ACHN (cell line): ENCODE measurements at places on chromosomes 16 and 17.

GRCh38 chr16:49980166-49980565 lies 44.9 kb upstream of the CNEP1R1 start:
- peak; percentile 5 for DNase-seq

GRCh38 chr16:85970738-85971137 lies 71.8 kb downstream of the IRF8 start:
- no peak for DNase-seq

GRCh38 chr16:50228364-50228868 lies 37.9 kb upstream of the ADCY7 start:
- no peak for DNase-seq

DNA sequence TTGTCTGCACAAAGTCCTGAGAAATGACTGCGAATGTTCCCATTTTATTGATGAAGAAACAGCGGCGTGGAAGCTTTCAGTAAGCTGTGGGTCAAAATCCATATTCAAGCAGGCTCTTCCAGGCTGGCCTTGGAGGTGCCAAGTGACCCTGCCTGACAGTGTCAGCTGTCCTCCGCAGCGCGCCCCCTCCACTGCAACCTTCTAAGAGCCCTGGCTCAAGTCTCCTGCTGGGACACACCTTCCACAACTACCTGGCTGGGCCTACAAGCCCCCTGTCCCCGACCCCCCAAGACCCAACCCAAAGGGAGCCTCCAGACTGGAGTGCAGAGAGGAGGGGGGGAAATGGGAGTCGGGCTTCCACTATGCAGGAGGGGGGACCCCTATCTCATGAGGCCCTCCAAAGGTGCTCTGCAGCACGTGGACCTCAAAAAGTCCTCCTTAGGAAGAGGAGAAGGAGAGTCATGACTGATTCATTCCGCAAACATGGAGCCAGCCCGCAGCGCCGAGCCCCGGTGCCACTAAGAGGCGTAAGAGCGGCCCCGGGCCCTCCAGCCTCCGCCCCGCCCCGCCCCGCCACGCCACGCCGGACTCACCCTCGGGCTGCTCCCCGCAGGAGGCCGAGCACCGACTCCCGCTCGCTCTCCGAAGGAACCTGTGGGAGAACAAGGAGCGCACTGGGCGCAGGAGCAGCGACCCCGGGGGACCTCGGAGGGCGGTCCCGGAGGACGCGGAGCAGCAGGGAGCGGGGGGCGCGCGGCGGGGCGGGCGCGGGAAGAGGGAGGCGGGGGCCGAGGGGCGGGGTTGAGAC lies 574 bp downstream of the MPP3 start:
- DNase-seq, result peak; percentile 84

DNA sequence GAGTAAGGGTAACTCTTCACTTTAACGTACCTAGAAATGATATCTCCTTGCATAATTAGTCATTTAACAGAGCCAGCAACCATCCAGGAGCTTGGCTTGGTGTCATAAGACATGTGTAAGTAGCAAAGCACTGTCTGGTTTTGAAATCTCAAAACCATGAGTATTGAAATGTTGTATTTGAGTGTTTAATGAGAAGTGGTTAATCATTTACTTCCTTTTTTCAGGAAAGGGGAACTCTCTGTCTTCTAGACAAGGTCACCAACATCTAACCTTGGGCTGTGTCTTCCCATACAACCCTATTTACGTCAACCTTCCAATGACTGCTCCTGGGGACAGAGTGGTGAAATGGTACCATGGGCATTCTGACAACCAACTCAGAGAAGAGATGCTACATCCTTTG lies 27.1 kb downstream of the PMP22 start:
- no peak for DNase-seq

- DNase-seq, result no peak
Observed at GRCh38 chr17:46947216-46947615, 24.3 kb downstream of the GOSR2 start.

DNA sequence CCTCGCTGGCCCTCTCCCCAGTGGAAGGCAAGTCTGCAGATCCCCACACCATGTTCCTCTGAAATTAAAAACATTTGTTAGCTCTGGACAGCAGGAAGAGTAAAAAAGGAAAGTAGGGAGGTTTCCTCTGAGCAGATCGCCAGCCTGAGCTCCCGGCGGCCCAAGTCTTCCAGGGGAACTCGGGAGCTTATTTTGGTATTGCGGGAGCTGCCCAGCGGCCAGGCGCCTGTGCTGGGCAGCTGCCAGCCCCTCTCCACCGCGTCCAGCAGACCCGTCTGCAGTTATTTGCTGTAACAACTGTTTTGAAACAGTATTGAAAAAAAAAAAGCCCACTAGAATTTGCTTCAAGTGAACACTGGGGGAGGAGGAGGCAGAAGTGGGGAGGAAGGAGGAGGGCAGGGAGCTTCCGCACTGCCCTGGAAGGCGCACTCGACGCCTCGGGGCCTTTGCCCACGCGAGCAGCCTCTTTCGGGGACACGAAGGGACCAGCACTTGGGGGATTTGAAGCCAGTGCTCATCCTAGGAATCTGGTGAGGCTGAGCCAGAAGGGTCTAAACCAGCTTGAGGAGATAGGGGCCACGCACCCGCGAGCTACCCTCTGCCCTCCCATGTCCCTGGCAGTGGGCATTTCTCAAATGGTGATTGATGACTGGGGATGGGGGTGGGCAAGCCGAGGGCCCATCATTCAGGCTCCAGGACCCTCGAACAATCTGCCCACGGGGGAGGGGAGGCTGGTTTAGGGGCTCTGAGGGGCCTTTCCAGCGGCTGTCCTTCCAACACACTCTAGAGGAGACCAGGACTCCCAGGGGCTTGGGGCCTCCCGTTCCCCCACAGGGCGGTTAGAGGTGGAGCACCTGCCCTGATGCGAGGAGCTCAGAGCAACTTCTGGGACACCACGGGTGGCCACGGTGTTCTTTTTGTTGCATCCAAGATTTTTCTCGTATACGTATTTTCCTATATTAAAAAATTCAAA lies 3.0 kb upstream of the BAHCC1 start:
- DNase-seq, result no peak

GRCh38 chr17:63452046-63452961 lies 6.2 kb upstream of the CYB561 start:
- DNase-seq, result no peak
